HT-29 (cell line): ENCODE measurements at places on chromosomes 5 and 9.
A peak's percentile ranks its signal among the peaks of the same experiment; 100 is the strongest.

- DNase-seq: no peak
These were observed 282.4 kb downstream of the NSG2 start for GRCh38 chr5:174327896-174328295.

DNA sequence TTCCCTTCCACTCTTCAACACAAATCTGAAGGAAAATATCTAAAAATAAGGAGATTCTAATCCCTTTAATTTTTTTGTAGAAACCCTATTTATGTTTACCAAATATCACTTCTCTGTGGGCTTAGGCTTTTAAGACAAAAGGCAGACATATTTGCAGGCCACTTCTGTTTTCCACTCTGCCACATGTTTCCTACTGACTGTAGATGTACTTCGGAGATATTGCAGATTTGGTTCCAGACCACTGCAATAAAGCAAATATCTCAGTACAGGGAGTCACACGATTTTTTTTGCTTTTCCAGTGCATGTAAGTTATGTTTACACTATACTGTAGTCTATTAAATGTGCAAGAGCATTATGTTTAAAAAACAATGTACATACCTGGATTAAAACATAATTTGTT, 219.0 kb downstream of the SREK1 start:
- DNase-seq: no peak

DNA sequence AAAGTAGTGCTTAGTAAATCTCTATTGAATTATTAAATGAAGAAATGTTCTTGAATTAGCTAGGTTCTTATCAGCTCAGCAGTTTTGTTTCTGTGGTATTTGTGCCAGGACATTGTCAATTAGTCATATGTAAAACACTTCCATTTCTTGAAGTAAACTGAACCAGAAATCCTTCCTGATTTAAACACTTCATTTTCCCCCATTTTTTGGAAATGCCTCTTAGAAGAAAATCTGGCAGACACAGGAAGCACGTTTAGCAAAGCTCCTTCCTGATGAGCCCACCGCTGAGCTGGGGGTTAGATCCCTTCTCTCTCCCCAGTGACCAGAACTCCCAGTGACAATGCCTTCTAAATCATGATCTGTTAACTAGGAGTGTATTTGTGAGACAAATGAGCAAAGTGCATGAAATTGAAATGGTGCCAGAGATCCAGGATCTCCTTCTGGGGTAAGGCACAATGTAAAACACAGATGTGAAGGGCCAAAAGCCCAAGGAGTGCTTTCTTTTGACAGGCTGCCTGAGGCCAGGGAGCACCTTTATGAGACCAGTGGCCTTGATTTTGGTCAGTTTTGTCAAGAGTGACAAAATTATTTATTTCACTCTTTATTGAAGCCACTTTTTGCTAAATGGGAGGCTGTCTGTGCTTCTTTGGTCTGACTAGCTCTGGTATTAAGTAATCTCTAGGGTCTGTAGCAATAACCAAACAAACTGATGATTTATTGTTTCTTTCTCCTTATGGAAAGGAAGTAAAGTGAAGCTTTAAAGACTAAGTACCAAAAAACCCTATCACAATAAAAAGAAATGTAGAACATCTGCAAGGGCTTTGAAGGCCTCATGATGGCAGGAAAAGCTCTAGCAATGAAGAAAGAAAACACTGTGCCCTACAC, 25.5 kb upstream of the RUSC2 start:
- DNase-seq: no peak

GRCh38 chr5:18114151-18114757, 480.0 kb downstream of the TAF11L14 start:
- no peak for DNase-seq

GRCh38 chr5:97181856-97182545, 1.0 kb downstream of the RIOK2 start:
- peak; percentile 32 for DNase-seq

- DNase-seq: peak; percentile 90
These were observed 97.4 kb upstream of the TRIM32 start for GRCh38 chr9:116589392-116590354.

DNA sequence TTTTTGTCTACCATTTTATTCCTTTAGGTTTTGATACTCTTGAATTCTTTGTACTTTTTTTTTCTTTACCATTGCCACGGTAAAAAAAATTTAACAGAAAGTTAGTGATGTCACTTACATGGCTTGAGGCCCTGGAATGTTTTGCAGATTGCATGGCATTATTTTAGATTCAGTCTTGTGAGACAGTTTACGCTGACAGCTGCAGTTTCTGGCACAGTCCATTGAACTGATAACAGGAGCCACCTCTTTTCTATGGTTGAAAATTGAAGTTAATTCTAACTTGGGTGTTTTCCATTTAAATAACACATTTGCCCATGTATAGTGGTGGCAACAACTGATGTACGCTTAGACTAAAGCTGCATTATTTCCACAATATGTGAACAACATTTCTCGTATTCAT, 1028.5 kb downstream of the CDH18 start:
- no peak for DNase-seq

- no peak for DNase-seq
These were observed 304.1 kb downstream of the SH3GL2 start for GRCh38 chr9:17882688-17883594.

DNA sequence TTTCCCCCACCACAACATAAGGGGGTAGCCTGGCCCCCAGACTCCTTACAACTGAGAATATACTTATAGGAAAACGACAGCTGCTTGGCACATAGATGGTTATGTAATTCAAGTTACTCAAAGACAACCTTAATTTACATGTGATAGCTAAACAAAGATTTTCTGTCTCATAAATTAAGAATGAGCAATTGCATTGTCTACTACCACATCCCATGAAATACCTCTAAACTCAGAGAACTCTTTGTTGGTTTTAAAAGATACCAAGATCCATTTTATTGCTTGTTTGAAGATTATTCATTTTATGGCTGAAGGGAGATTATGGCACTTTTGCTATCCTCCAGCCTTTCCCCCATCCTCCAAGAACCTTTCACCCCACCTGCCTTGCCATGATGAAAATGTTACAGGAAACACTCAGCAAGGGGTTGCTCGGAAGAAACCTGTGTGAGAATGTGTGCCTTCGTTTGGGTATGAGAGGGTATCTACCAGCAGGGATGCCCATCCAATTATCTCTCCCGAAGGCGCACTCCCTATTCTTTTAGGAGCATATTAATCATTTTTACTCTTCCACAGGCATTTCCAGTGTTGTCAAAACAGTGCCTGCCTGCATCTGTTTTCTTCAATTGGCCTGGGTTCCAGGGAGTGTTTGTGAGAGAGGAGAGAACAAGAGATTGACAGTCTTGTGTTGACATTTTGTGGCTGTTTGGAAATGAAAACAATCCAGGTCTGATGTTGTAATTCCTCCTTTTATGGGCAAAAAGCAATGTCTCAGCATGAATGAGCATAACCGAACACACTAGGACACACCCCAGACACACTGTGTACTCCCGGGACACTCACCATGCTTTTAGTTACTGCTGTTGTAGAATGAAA, 208.0 kb upstream of the ANKRD55 start:
- DNase-seq: no peak

- peak; percentile 98 for DNase-seq
These were observed 21.2 kb downstream of the DYNC2I2 start for GRCh38 chr9:128635266-128636023.

- DNase-seq: no peak
These were observed 163.9 kb upstream of the RASA1 start for GRCh38 chr5:87103616-87104287.

DNA sequence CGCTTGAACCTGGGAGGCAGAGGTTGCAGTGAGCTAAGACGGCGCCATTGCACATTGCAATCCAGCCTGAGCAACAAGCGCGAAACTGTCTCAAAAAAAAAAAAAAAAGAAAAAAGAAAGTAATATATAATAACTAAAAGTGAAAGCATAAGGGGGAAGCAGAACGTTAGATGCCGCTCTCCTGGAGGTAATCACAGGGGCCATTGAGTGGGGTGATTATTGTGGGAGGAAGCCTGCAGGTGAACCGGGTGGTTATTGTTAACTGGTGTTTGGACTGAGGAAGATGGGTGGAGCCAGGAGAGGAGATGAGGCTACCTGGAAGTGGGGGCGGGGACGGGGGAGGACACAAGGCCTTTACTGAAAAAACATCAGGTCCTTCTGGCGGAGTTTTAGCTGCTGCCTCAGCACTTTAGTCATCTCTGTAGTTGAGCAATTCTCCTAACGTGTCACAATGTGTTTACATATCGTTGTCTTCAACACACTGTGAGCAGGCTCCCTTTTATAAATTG, 5.3 kb upstream of the TJP2 start:
- DNase-seq: no peak

DNA sequence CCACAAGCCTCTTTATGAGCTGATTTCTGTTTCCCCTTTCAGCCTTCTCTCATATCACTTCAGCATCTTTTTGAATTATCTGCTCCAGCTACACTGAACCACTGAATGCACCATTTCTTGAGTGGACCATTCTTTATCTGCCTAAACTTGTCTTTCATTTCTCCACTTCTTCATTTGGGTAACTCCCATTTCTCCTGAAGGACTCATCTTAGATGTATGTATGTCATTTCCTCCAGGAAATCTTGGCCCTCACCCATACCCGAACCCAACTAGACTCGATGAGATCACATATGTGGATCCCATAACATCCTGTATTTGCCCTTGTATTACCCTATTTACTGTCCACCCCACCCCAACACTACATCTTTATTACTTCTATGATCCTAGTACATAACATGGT, 249.8 kb downstream of the KIF4B start:
- DNase-seq: no peak

DNA sequence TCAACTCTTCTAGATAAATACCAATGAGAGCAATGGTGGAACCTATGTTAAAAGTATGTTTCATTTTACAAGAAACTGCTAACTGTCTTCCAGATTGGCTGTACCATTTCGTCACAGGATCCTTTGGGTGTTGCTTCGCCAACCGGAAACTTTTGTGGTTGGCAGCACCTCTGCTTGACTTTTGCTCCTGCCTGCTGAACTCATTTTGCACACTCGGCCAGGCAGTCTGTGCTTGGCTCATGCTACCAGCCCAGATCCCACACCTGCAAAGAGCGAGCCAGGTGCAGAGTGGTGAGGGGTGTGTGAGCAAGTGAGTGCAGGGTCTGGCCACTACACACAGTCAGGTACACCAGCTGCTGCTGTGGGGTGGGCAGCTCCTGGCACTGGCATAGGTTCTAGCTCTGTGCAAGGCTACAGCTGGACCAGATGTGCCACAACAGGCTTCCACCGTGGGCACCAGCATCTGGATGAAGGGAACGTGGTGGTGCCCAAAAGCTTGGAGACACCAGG, 422.3 kb downstream of the PRR16 start:
- DNase-seq: no peak

GRCh38 chr5:61450493-61451279, 118.6 kb downstream of the ZSWIM6 start:
- no peak for DNase-seq

DNA sequence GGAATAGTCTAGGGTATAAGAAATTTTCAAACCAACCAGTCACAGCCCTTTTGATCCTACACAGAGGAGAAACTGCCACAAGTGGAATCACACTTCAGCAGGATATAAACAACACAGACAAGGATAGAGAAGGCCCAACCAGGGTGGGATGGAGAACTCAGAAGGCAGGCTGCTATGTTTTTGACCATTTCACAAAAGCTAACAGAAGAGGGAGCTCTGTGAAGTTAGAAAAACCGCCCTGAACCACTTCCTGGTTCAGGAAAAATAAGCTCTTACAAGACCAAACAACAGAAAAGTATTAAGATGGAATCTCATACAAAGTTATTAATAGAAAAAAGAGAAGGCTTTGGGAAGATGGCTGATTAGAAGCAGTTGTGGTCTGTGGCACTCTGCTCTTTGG, 960 bp upstream of the IFNB1 start:
- peak; percentile 30 for DNase-seq
